ENCODE measurements at places on chromosomes 12 and 14.

DNA sequence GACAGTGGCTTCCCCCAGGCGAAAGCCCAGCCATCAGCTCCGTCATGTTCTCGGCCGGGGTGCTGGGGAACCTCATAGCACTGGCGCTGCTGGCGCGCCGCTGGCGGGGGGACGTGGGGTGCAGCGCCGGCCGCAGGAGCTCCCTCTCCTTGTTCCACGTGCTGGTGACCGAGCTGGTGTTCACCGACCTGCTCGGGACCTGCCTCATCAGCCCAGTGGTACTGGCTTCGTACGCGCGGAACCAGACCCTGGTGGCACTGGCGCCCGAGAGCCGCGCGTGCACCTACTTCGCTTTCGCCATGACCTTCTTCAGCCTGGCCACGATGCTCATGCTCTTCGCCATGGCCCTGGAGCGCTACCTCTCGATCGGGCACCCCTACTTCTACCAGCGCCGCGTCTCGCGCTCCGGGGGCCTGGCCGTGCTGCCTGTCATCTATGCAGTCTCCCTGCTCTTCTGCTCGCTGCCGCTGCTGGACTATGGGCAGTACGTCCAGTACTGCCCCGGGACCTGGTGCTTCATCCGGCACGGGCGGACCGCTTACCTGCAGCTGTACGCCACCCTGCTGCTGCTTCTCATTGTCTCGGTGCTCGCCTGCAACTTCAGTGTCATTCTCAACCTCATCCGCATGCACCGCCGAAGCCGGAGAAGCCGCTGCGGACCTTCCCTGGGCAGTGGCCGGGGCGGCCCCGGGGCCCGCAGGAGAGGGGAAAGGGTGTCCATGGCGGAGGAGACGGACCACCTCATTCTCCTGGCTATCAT is 663 bp downstream of the PTGER2 start:
- DNase-seq, result peak; percentile 39

GRCh38 chr12:32025906-32026305 is 66.7 kb downstream of the RESF1 start:
- no peak for DNase-seq

DNA sequence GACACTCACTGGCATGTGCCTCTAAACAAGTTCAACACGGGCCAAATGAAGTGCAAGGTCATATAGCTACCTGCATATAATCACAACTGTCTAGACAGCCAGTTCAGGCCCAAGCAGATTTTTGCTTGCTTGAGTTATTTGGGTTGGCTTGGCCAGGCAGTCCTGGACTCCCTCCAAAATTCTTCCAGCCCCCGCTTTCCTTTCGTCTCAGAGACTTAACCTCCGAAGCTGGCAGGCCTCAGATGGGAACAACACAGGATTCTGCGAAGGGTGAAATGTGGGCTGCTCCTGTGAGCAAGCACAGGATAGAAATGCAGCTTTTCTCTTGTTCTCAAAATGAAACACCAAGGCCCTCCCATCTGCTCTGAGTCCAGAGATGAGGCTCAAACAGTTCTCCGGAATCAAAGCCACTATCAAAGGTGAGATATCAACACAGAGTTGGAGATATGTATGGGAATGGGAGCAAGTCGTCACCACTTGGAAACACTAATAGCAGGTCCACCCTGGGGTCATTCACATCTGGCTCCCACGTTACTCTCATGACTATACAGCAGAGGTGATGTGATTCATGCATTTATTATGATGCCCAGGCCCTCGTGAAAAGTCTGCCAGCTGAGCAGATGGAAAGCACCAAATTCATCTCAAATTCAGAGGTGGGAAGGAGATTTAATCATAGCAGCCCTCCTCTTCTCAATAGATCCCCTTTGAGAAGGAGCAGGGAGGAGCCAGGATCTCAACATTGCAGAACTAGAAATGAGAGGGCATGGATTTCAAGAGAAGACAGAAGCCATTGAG is 389.8 kb downstream of the NUAK1 start:
- no peak for DNase-seq

- DNase-seq, result no peak
Measured at GRCh38 chr12:47650469-47650868, 55.4 kb downstream of the RPAP3 start.

DNA sequence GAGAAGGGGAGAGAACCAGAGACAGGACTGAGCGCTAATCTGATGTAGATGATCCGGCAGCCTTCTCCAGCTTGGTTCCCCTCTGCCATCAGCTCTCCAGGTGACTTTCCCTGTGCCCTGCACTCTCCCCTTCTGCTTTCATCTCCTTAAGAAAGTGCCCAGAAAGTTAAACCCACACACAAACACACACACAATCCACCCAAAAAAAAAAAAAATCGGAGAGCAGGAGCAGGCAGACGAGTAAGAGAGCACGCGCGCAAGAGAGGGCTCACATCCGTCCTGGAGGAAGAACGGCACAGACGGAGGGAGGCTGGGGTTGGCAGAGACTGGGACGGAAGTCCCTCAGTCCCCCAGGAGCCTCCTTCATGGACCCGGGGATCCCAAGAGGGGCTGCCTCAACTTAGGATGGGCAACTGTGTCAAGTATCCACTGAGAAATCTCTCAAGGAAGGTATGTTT is 9.8 kb downstream of the CABP1 start:
- DNase-seq, result peak; percentile 46

DNA sequence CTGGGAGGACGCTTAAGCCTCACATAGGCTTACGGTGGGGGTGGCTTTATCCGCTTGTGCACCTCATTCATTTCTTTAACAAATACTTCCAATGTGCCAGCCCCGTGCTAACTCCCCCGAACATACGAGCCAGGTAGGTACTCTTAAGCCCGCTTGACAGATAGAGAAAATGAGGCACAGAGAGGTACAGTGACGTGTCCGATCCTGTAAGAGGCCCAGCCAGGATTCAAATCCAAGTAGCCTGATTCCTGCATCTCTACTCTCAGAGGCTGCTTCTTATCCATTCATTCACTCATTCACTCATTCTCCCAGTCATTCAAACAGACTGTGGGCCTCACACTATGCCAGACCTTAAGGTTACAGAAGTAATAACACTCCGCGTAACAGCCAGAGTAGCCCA is 477 bp downstream of the OAS3 start:
- no peak for DNase-seq

DNA sequence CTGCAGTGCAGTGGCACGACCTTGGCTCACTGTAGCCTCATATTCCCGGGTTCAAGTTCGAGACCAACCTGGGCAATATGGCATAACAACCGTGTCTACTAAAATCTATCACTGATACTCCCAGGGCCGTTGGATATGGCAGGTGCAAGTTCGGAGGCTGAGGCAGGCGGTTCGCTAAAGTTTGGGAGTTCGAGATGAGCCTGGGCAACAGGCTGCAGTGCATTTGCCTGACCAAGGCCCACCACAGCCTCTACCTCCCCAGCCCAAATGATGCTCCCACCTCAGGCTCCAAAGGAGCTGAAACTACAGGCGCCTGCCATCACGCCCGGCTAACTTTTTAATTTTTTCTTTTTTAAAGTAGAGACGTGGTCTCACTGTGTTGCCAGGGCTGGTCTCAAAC is 177.1 kb upstream of the ALG10B start:
- DNase-seq, result no peak

GRCh38 chr14:51211149-51211548 is 28.9 kb upstream of the TMX1 start:
- DNase-seq, result no peak

DNA sequence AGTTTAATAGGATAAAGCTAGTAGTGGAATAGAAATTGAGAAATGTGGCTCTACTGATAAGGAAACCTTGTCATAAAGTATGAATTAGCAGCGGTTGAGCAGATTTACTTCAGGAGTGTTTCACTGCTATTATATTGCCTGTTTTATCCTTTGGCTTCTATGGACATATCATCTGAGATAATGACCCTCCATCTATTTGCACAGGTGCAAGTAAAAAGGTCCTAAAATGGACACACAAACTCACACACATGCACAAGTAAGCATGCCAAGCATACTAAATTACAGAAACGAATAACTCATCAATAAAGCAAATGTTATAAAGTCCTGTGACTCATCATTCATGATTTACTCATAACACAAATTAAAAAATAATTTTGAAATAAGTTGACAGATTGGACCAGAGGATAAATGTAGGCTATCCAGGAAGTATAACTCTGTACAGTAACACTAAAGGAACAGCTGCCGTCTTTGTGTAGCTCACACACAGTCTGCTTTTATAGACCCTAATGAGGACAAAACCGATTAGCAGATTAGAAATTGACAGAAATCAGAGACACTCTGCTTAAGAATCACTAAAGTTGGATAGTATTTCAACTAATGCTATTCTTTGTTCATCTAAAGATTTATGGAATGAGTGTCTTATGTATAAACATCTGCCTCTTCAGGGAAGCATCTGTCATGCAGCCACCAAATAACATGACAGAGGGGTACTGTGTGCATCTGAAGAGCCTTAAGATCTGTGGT is 73.9 kb downstream of the SYT1 start:
- DNase-seq, result peak; percentile 98

DNA sequence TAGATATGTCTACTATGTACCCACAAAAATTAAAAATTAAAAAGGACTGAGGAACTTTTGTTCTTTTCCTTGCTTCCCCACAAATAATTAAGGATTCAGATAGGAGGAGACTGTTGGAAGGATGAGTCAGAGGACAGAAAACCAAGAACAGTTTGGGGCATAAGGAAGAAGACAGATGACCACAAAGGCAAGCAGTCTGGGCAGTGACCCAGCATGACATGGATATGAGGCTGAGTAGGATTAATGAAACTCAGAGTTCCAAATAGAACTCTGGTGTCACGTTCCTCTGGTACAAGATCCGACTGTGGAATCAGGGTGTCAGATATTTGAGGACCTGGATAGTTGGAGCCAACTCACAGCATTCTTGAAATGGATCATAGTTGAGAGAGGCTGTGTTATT is 89.3 kb upstream of the SLC38A4 start:
- no peak for DNase-seq

- no peak for DNase-seq
Measured at GRCh38 chr14:32473464-32473855, 144.4 kb downstream of the AKAP6 start.

DNA sequence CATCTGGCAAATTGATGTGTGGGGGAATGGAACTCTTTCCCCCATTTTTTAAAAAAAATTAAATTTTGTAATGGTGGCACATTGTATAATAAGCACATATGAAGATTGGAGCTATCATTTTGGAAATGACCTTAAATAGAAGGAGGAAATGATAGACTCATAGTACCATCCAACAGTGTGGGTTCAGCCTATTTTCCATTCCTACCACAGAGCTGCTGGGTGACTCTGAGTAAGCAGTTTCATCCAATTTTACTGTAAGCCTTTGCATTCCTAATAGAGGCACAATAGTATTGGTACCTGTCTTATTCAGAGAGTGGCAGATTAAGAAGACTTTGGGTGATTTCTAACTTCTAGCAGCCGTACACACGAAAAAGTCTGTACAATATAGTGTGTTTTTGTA is 304.5 kb downstream of the RAD51B start:
- DNase-seq, result no peak

- DNase-seq, result no peak
Measured at GRCh38 chr12:53995378-53996239, 4.4 kb upstream of the HOXC9 start.

DNA sequence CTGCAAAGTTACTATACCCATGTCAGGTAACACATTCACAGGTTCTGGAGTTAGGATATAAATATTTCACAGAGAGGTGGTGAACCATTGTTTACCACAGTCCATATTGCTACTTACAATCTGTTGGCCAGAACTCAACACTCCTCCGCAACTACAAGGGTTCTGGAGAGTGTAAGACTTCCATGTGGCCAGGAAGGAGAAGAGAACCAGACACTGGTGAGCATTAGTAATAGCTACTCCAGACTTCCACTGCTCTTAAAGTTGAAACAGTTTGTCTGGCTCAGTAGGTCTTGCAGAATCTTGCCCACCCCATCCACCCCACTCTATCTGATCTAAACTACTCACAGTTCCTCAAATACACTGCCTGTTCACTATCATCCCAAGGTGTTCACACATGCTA is 369.6 kb downstream of the DUSP6 start:
- no peak for DNase-seq

DNA sequence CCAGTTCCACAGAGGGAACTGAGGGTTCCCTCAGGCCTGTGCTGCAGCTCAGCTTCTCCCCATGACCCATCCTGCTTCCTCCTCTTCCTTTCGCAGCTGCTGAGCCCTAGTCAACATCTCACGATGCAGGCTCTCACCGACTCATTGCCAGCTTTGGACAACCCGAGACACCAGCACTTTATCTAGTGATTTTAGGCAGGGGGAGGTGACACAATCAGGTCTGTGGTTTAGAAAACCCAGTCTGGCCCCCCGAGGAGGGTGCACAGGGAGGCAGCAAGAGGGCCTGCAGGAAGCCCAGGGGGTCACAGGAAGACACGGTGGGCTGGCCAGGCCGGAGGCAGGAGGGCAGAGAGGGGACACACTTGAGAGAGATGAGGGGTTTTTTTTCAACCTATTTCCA is 35.4 kb downstream of the DIO3 start:
- DNase-seq, result no peak

DNA sequence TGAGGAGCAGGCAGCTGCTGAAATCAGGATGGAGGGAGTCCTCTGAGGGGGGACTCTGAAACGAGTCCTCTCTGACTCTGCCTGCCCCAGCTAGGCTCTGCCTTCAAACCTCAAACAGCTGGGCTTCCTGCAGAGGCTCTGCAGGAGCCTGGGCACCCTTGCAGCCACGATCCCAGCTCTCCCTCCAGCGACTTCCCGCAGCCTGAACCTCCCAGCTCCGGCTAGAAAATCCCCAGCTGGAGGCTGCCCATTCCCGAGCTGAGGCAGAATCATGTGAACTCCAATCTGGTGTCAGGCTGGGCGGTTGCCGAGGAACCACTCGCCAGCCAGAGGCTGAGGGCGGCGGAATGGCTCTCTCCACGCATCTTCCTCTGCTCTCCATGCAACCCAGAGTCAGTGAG is at the start of gene GPR68:
TSS of gene GPR68 (minus strand) at position 204 of the 401 bp plus-strand sequence. CDS start 9,654 bp downstream, outside the sequence.
- peak; percentile 74 for DNase-seq

- peak; percentile 71 for DNase-seq
Measured at GRCh38 chr12:93571925-93572711, at the start of gene SOCS2. Gene SOCS2, plus strand, starts transcription at chr12:93572675. Its CDS starts 223 bp downstream, at chr12:93572898.

- no peak for DNase-seq
Measured at GRCh38 chr14:39977198-39977597, 545.0 kb upstream of the FBXO33 start.

GRCh38 chr12:11962860-11963259 is 107.9 kb upstream of the BCL2L14 start:
- no peak for DNase-seq

- no peak for DNase-seq
Measured at GRCh38 chr12:98543701-98544100, 28.3 kb downstream of the TMPO start.

DNA sequence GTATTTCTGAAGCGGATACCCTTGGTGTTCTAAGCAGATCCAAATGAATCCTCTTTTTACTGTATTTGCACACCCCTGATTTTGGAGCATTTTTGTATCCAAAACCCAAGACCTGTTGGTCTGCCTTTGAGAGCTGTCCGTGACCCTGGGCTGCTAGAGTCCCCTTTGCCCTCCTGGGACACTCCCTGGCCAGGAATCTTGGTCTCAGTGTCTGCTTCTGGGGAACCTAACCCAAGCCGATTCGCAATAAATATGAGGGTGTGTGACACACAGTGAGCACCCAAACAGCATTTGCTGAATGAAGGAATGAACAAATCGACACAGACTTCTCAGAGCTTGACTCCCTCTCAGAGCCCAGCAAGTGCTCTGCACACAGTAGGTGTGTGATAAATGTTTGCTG is 92.9 kb downstream of the SCARB1 start:
- DNase-seq, result no peak

Measured in NCI-H82 (cell line).